GM13976 (cell line): ENCODE measurements at places on chromosomes 2 and 18.

DNA sequence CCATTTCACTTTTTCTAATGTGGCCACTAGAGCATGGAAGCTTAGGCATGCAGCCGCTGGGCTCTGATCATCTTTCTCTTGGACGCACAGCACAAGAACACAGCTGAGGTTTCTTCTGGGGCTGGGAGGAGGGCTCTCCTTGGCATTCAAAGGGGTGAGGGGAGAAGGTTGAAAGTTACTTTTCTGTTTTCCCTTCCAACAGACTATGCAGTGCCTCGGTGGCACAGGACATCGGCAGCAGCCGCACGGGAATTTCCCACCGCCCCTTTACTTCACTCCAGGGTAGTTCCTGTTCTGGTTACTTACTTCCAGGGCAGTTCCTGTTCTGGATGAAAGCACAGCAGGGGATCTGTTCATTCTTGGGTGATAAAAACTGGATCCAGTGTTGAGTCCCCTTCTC is 18.9 kb upstream of the MAL start:
- no peak for DNase-seq

- DNase-seq = no peak
Measured at GRCh38 chr18:54878159-54878622, 49.9 kb downstream of the RAB27B start.

- no peak for DNase-seq
Measured at GRCh38 chr2:45922577-45922988, 271.1 kb downstream of the PRKCE start.

DNA sequence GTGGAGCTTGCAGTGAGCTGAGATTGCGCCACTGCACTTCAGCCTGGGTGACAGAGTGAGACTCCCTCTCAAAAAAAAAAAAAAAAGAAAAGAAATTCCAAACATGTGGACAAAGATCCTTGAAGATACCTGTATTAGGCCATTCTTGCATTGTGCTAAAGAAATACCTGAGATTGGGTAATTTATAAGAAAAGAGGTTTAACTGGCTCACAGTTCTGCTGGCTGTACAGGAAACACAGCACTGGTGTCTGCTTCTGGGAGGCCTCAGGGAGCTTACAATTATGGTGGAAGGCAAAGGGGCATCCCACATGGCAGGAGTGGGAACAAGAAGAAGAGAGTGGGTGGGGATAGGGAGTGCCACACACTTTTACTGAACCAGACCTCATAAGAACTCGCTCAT is 140.1 kb downstream of the SS18 start:
- DNase-seq = no peak

DNA sequence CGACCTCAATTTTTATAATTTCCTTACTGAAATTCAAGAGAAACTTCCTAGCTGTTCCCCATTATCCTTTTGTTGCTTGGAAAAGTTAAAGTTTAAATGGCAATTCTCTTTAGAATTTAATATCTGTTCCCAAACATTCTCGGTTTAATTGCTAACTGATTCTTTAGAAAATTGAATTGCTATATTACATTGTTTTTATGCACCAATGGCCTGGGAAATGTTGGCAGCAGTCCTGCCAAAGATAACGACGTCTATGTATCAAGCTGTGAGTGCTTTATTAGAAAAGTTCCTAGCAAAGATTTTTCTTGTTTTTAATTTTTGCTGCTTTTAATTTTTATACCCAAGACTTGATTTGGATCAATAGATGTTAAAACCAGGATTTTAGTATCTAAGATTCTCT is 167.8 kb upstream of the HDAC4 start:
- no peak for DNase-seq

- DNase-seq = peak; percentile 2
Measured at GRCh38 chr2:204871231-204871953, 326.1 kb downstream of the PARD3B start.

- DNase-seq = no peak
Measured at GRCh38 chr2:1727101-1727771, 17.1 kb downstream of the PXDN start.

- DNase-seq = no peak
Measured at GRCh38 chr18:50651334-50651733, 91.4 kb downstream of the MAPK4 start.

DNA sequence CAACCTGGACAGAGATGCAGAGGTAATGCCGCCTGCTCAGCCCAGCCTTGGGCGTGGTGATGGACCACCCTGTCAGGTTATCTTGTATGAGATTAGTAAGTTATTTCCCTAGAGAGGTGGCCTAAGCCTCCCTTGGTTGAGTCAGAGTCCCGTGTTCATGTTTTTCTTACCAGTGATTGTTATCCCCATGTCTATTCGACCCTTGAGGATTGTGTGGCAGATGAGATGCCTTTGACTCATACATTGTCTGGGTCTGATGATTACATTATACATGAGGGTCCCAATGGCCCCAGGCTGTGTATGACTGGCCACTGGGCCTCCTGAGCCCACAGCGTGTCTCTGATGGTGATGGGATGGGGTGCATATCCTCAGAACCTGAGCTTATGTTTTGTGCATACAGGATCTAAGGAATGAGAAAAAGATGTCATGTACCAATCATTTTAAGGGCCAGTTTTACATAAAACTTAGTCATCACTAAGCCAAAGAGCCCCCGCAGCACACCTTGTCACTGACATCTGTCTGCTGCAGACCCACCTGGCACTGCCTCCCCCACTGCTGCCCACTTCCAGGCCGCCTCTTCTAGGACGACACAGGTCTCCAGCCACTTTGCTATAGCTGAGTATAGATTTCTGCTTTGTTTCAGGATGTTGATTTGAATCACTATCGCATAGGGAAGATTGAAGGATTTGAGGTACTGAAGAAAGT is 7.7 kb downstream of the PPP1R7 start:
- no peak for DNase-seq

- DNase-seq = no peak
Measured at GRCh38 chr18:75173738-75174137, 35.2 kb downstream of the PTGR3 start.

GRCh38 chr18:50751490-50751889 is 68.3 kb downstream of the MRO start:
- no peak for DNase-seq

GRCh38 chr2:101125808-101126207 is 25.4 kb downstream of the TBC1D8 start:
- no peak for DNase-seq

- DNase-seq = no peak
Measured at GRCh38 chr2:19216676-19217602, 141.5 kb downstream of the OSR1 start.

GRCh38 chr2:20514596-20515269 is 67.9 kb downstream of the RHOB start:
- DNase-seq = no peak

- DNase-seq = no peak
Measured at GRCh38 chr18:1090758-1091157, 186.1 kb downstream of the ADCYAP1 start.

GRCh38 chr2:11337909-11338308 is 6.5 kb downstream of the ROCK2 start:
- DNase-seq = no peak

DNA sequence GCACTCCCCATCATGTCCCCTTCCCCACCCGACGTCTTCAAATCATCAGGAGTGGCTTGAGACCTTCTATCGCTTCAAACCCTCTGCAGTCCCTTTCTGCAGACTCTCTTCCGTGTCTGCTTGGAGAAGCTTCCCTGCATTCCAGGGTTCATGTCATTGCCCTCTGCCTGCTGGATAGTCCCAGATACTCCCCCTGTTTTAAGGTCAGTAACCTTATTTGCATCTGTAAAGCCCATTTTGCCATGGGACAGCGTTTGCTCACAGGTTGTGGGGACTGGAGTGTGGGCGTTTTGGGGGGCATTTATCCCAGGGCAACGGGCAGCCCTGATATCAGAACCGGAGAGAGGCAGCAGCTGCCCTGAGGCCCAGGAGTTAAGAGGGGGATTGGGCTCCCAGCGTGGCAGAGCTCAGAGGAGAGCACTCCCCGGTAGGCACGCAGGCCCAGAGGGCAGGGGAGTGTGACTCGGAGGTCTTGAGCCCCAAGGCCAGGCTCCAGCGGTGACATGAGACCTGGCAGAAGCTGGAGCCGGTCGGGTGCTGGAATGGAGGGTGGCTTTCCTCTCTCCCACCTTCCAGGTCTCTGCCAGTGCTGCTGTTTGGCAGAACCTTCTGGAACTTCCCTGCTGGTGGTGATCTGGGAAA is 73.8 kb downstream of the RTP5 start:
- no peak for DNase-seq

DNA sequence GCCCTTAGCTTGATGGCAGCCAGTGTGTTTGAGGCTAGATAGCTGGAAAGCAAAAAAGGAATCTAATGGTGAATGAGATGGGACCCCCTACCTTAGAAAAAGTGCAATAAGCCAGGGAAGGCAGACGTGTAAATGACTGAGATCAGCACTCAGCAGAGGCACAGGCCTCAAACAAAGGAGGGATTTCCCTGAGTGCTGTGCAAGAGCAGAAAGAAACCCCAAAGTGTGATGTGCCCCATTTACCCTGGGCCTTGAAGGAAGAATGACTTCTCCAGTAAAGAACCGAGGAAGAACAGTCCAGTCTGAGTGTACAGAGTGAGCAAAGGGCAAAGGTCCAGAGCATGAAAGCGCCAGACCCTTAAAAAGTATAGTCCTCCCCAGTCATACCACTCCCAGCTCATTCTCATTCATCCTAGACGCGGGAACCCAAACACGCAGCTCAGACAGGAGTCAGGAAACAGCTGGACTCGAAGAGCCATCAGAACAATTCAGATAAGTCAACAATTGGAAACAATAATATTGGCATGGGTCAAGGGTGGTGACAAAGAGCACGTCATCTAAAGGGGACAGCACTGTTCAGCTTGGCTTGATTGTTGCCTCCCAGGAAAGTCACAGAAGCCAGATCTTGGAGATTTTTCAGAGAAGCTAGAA is 121.7 kb downstream of the INO80D start:
- no peak for DNase-seq

DNA sequence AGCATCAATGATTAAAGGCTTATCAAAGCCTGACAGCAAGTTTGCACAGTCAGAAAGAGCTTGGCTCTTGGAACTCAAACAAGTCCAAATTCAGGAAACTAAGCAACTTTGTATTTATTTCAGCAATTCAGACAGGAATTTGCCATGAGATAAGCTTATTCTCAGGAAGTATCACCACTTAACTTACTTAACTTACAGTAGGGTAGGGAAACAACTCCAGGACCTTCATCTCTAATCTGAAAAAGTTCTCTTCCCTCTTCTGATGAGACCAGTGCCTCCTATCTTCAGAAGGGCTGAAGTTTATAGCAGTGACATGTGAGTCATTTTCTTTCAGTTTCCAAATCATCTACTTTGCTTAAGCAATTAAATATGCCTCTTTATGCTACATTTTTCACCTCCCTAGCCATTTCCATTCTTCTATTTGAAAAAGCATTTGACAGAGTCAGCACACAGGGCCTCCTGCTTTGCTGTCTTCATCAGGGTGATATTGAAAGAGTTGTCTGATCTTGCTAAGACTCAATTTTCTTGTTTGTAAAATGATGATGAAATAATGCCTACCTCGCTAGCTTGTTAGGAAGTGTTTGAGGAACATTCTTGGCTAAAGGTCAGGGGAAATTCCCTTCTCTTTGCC is 389.5 kb downstream of the RND3 start:
- no peak for DNase-seq

- DNase-seq = peak; percentile 51
Measured at GRCh38 chr2:173963323-173963816, 1.8 kb downstream of the SP3 start.

- no peak for DNase-seq
Measured at GRCh38 chr2:24632172-24632571, 141.1 kb downstream of the NCOA1 start.

DNA sequence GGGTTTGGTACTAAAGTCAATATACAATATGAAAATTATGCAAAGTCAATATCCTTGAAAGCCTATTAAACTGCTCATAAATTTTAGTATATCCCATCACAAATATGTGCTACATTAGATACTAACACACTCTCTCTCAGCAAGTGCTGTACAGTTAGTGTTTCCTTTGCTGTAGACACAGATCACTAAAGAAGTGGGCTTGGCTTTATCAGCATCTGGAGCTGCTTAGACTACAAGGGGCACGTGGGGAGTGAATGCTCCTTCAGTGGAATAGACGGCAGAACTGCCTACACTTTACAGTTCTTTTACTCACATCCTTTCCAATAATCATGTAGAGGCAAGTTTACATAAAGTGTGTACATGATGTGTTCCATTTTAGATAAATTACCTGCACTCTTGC is 26.0 kb upstream of the EFEMP1 start:
- DNase-seq = no peak

DNA sequence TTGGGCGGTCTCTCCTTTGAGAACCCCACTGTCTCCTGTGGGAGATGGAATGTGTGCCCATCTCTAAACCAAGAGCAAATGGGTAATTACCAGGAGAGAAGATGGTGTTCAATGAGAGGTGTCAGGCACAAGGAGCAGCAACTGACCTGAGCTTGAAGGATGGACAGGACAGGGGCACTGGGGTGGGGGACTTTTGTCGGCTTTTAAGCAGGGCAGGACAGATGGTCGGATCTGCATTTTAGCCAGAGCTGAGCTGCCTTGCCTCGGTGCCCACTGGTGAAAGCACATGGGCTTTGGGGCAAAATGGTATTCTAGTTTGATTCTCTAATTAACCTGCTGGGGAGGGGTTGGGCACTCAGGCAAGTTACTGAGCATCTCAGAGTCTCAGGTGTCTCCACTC is 98.0 kb downstream of the INHBB start:
- DNase-seq = no peak

GRCh38 chr2:235900631-235901030 is 267.6 kb downstream of the GBX2 start:
- no peak for DNase-seq

DNA sequence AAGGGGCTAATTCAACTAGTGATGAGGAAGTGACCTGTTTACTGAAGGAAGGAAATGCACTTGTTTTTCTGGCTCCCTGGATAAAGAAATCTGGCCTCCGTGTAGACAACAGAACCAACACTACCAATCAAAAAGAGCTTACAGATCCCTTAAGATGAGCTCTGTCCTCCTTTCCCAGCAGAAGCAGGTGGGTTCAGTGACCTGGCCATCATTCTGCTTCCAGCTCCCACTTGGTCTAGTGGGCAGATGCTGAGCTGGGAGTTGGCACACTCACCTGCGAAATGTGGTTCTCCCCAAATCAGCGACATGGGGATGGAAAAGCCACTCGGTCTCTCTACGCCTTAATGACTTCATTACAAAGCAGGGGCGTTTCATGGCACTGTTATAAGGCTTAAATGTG is 132.6 kb downstream of the AFF3 start:
- DNase-seq = no peak

- no peak for DNase-seq
Measured at GRCh38 chr2:60867848-60868247, 13.5 kb upstream of the REL start.

- DNase-seq = no peak
Measured at GRCh38 chr2:36615222-36615621, 17.3 kb upstream of the FEZ2 start.
